ENCODE measurements at places on chromosomes 16 and 17.

- no peak for DNase-seq
Observed at GRCh38 chr17:11618861-11619566, 20.7 kb downstream of the DNAH9 start.

DNA sequence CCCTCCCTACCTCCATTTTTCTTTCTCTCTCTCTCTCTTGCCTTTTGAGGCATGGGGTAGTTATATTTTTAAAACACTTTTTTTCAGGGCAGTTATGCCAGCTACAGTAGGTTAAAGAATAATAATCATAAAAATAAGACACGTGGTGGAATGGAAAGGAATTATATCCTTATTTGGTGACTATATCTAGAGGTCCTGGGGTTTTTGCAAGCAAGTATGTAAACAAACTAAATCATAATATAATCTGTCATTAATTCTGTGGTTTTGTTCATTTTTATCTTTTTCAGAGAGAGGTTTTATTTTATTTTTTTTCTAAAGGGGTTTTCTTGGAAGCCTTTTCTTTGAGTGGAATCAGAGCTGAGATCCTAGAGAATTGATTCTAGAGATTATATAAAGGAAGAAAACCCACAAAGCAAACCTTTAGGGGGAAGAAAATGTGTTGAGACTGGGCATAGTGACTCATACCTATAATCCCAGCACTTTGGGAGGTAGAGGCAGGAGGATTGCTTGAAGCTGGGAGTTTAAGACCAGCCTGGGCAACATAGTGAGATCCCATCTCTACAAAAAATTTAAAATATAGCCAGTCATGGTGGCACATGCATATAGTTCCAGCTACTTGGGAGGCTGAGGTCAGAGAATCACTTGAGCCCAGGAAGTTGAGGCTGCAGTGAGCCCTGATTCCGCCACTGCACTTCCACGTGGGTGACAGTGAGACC is 53.2 kb downstream of the NQO1 start:
- no peak for DNase-seq

- no peak for DNase-seq
Observed at GRCh38 chr17:58277107-58277801, 3.5 kb downstream of the MPO start.

- DNase-seq = no peak
Observed at GRCh38 chr16:1501630-1502029, 8.5 kb downstream of the TELO2 start.

DNA sequence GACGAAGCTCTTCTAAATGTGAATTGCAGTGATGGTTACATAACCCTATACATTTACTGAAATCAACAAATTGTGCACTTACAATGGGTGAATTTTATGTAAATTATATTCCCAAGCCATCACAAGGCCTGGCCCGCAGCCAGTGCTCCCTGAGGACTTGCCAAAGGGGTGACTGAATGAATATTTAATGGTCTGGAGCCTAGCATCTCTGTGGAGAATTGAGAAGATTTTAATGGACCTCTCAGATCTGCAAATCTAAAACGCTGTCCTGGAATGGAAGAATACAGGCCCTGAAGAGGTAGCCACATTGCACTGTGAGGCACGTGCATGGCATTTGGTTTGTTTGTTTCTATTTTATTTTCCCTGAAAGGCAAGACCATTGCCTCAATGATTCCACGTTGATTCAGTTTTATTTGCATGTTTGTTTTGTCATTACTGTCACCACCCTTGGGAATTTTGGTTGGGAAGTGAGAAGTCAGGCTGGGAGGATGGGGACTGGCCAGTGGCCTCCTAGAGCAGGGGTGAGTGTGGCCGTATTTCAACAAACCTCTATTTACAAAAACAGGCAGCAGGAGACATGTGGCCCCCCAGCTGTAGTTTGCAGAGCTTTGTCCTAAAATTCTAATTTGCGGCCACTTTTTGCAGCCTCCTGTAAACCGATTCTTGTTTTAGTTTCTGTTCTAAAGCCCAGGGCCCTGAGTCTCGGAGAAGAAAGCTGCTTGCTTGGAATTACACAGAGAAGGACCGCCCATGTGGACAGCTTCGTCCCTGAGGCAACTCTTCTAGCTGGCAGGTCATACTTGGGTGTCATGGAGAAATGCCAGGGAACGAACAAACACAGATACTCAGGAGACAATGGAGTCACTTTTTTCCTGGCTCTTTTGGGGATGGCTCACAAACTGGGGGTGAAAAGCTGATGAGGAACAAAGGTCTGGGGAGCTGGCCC is 40.5 kb upstream of the GCSH start:
- no peak for DNase-seq

GRCh38 chr17:64742326-64742725 is 80.2 kb upstream of the SMURF2 start:
- no peak for DNase-seq
